ENCODE measurements at places on chromosomes 6 and 20. TPM values are rescaled to one million over a fixed set of nuclear protein-coding genes. Genes with fewer than 3 reads are reported as not detected.

PSORS1C2 gene
- total RNA-seq: 0.78 TPM

CST2 gene
- total RNA-seq: not detected

ARMC2 gene
- total RNA-seq: 4.6 TPM

XKR7 gene
- 2.3 TPM for total RNA-seq

LHFPL5 gene
- total RNA-seq: not detected

KPNA5 gene
- total RNA-seq: 10.0 TPM

MLIP gene
- not detected for total RNA-seq

CDH4 gene
- 4.9 TPM for total RNA-seq

BAG2 gene
- 8.0 TPM for total RNA-seq

TUBE1 gene
- total RNA-seq: 17.4 TPM

ULBP3 gene
- 5.6 TPM for total RNA-seq

TFAP2D gene
- total RNA-seq: not detected

CTAGE9 gene
- not detected for total RNA-seq

PROCR gene
- 22.2 TPM for total RNA-seq

CBLN4 gene
- total RNA-seq: not detected

SPATA25 gene
- total RNA-seq: 3.7 TPM

B3GAT2 gene
- 0.71 TPM for total RNA-seq

HLA-DRA gene
- 2.8 TPM for total RNA-seq

C6orf163 gene
- 2.0 TPM for total RNA-seq

PTPRK gene
- 44.8 TPM for total RNA-seq

MEI4 gene
- total RNA-seq: 0.18 TPM

GSTA2 gene
- 0.14 TPM for total RNA-seq

CEP57L1 gene
- 13.1 TPM for total RNA-seq

LGSN gene
- 0.18 TPM for total RNA-seq

PPP1R11 gene
- total RNA-seq: 27.7 TPM

CTCFL gene
- total RNA-seq: 0.70 TPM

CAP2 gene
- 7.2 TPM for total RNA-seq
